ENCODE measurements at places on chromosomes 6 and 20.

- no peak for DNase-seq
Measured at GRCh38 chr6:25698631-25699030, 46.6 kb downstream of the SCGN start.

GRCh38 chr20:43408848-43409576, 48.7 kb upstream of the SRSF6 start:
- no peak for DNase-seq

- DNase-seq, result no peak
Measured at GRCh38 chr6:161261325-161261724, 12.5 kb downstream of the AGPAT4 start.

GRCh38 chr20:3889489-3890397, 556 bp downstream of the PANK2 start:
- DNase-seq, result peak; percentile 13

GRCh38 chr20:63628246-63628975, 1.5 kb upstream of the GMEB2 start:
- DNase-seq, result no peak

GRCh38 chr20:36150847-36151539, 3.5 kb upstream of the EPB41L1 start:
- no peak for DNase-seq

GRCh38 chr6:65830151-65830550, 123.1 kb upstream of the EYS start:
- DNase-seq, result no peak

- DNase-seq, result no peak
Measured at GRCh38 chr6:33856655-33857054, 52.9 kb upstream of the MLN start.

DNA sequence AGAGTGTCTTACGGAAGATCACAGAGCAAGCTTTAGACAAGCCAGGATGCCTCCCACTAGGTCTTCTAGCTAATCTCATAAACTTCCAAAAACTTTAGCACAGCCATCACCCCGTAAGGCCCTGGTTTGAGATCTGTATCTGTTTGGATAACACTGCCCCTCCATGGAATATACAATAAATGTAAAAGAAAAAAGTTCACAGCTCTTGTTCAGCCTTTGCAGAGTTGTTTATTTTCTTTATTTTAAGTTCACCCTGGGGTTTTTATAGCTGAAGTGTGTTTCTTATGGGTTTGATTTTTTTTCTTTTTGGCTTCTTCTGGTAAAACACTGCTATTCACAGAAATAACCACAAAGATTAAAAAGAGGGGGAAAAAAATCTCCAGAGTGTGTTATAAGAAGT, 125.6 kb downstream of the EYA2 start:
- DNase-seq, result no peak

GRCh38 chr20:45817376-45818194, 5.1 kb downstream of the UBE2C start:
- DNase-seq, result no peak

- DNase-seq, result no peak
Measured at GRCh38 chr6:23327621-23328020, 758.3 kb downstream of the HDGFL1 start.

DNA sequence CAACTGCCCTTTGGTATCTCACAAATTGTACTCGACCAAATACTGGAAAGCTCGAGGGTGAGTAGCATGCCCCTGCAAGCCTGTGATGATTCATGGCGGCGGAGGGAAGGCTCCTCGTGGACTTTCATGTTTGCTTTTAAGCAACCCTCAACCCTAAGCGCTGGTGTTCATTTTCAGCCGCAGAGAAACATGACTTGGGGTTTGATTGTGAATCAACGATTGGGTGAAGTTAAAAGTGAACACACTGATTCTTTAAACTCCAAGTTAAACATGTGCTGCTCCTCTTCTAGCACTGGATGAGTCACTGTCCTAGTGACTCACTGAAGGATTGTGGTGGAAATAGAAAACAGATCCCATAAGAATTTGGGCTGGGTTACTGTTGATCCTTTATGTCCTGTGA, 8.3 kb downstream of the CD109 start:
- DNase-seq, result no peak

- no peak for DNase-seq
Measured at GRCh38 chr6:117938311-117938995, 31.4 kb downstream of the SLC35F1 start.

DNA sequence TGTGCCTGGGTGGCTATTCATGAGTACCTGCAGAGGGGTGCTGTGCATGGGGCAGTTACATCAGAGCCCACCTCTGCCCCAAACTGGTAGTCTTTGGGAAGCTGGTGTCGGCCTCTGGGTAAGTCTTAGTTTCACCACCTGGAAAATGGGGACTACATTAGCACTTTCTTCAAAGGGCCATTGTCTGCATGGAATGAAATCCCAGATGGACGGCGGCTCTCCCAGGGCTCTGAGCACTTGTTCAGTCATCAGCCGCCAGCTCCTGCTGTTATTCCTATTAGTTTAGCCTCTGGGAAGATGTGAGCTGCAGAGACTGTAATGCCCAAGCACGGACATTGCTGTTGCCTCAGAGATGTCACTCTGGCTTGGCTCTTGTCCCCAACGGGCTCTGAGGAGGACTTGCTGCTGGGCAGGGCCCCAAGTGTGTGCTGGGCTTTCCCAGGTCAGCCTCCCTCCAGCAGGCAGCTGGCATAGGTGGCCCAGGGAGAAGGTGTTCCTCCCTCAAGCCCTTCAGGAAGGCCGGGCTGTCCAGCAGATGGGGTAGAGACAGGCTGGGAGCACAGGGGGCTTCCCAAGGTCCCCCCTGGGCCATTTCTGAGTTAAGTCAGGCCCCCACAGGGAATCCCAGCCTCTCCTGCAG, 268.3 kb downstream of the TFAP2C start:
- DNase-seq, result no peak

- DNase-seq, result no peak
Measured at GRCh38 chr6:98310443-98310842, 523.9 kb upstream of the POU3F2 start.

DNA sequence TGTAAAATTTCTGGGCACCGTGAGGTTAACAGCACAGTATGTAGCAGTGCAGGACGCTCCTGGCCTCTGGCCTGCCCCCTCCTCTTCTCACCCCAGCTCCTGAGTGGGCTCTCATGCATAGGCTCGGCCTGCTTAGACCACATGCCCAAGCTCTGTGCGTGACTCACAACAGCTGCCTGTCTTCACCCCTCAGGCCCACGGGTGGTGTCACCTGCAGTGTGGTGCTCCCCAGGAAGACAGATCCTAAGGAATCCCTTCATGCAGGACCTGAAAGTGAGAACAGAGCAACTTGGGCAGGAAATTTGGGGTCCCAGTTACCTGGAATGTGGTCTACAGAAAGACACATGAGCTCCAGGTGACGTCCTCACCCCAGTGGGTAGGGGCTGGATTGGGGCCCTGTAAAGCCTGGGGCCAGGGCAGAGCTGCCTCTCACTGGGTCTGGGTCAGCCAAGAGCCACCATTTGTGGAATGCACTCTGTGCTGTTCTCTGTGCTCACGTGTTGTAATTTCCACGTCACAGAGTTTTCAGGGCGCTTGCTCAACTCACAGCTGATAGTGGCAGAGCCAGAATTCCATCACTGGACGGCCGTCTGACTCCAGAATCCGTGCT, 37.0 kb upstream of the PXDC1 start:
- no peak for DNase-seq

DNA sequence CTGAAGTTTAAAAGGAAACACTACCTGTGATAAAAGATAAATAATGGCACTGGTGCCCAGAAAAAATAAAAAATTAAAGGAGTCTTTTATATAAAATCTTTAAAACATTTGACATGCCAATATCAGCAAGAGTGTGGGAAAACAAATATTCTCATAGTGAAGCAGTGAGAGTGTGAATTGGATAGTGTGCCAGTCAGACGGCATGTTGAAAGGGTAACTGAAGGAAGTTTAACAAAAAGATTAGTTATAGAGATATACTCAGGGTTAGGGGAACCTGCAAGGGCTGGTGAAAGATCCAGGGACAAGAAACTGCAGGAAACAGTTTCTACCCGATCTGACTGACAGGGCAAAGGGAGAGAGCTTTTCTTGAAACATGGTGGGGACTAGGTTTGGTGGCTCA, 22.2 kb upstream of the GMNN start:
- DNase-seq, result no peak

Data from C1 segment of cervical spinal cord (tissue), 14 donors.